ENCODE measurements at places on chromosomes 2 and 18.

DNA sequence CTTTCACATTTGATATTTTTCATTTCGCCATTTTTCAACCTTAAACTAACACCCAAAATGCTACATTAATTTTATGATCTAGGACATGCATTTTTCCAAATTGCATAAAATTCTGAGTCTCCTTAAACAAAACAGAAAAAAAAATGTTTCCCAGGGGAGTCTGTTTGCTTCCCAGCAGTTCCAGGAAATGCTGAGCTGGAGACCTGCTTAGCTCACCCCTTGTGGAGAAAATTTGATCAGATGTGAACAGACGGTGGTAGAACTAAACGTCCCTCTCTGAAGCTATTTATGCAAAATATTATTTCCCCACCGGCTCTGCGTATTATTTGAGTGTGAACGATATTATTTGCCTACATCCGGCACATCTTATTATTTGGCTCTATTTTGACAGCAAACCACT is 74.9 kb upstream of the AGAP1 start:
- no peak for DNase-seq

DNA sequence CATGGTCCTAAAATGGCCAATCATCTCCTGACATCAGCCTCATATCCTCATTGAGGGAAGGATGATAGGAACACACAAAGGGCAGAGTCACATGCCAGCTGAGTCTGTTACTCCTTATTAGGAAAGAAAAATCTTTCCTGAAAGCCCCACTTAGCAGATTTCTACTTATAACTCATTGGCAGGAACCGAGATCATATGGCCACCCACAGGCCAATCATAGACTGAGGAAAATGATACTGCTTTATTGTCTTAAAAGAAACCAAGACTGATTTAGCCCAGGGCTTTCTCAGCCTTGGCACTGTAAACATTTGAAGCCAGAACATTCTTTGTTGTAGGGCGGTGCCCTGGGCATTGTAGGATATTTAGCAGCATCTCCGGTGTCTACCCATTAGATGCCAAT is 18.7 kb downstream of the GKN2 start:
- no peak for DNase-seq

DNA sequence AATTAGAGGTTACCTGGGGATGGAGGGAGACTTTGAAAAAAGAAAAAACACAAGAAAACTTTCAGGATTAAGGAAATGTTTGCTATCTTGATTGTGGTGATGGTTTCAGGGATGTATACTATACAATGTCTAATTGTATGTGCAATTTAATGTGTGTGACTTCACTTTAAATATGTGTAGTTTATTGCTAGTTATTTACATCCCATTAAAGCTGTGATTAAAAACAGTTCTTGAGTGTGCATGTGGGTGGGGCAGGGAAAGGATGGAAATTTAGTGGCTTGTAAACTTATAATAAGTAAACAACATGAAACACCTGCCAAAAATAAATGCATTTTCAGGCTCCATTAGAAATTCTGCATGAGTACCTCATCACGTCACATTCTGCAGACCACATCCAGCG is 167.0 kb downstream of the MYO5B start:
- DNase-seq: no peak

- peak; percentile 75 for DNase-seq
Observed at GRCh38 chr18:712401-713134, at the start of gene ENOSF1. Gene ENOSF1, minus strand, starts transcription at chr18:712630. Its CDS starts 43 bp downstream, at chr18:712587.

- DNase-seq: no peak
Observed at GRCh38 chr2:145593280-145593679, 1073.4 kb upstream of the ZEB2 start.

GRCh38 chr18:35511428-35511827 is 13.7 kb upstream of the INO80C start:
- no peak for DNase-seq

- no peak for DNase-seq
Observed at GRCh38 chr2:65554765-65555591, 122.6 kb upstream of the SPRED2 start.

GRCh38 chr2:98835831-98836385 is 100.1 kb downstream of the CRACDL start:
- DNase-seq: no peak

GRCh38 chr2:64177315-64177714 is 33.1 kb upstream of the PELI1 start:
- DNase-seq: no peak

DNA sequence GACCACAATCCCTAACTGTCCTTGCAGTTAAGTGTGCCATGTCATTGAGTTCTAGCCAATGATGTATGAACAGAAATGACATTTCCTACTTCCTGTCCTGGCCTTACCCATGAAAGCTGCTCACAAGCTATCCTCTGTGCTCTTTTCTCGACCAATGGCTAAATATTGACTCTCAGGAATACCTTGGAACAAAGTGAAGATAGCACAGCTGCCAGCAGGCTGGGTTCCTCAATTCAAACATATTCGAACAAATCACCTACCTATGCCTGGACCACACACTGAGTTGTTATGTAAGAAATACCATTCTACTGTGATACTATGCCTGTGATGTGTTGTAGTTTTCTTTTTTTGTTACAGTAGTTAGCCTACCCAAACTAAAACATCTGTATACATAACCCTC is 65.1 kb downstream of the GAREM1 start:
- no peak for DNase-seq

- no peak for DNase-seq
Observed at GRCh38 chr18:60113396-60113795, 213.6 kb downstream of the PMAIP1 start.

GRCh38 chr18:47911877-47912276 is 18.6 kb downstream of the SMAD2 start:
- no peak for DNase-seq

DNA sequence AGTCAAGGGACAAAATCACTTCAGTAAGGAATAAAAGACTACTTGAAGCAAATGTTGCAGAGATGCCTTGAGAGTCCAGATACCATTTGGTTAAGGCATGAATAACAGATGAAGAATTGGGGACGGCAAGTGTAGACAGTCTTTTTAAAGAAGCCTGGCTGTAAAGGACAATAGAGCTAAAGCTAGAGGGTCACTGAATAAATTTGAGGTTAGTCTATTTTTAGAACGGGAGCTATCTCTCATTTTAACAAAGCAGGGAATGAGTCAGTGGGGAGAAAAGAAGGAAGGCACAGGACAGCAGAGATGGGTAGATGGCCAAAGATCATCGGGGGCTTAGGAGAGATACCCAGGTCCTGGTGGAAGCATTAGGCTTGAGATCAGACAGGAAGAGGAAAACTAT is 30.6 kb upstream of the CHN1 start:
- DNase-seq: no peak

GRCh38 chr2:85584857-85585780 is 888 bp downstream of the VAMP5 start:
- no peak for DNase-seq

DNA sequence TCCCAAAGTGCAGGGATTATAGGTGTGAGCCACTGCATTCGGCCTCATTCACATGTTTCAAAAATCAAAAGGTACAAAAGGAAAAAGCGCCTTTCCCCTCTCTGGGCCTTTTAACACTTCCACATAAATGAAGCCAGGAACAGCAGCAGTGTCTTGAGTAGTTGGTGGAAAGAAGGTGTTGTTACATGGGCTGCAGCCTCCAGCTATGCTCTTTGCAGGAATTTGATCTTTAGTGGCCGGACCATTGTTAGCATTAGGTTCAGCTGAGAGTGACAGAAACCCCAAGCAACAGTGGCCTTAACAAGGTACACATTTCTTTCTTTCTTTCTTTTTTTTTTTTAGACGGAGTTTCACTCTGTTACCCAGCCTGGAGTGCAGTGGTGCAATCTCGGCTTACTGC is 59.1 kb downstream of the HS6ST1 start:
- no peak for DNase-seq

- peak; percentile 35 for DNase-seq
Observed at GRCh38 chr2:43877782-43878464, 39.2 kb downstream of the ABCG8 start.
